ACHN (cell line): ENCODE measurements at places on chromosomes 11 and 22.

- no peak for DNase-seq
Measured at GRCh38 chr11:61007383-61007955, 36.0 kb downstream of the CD6 start.

DNA sequence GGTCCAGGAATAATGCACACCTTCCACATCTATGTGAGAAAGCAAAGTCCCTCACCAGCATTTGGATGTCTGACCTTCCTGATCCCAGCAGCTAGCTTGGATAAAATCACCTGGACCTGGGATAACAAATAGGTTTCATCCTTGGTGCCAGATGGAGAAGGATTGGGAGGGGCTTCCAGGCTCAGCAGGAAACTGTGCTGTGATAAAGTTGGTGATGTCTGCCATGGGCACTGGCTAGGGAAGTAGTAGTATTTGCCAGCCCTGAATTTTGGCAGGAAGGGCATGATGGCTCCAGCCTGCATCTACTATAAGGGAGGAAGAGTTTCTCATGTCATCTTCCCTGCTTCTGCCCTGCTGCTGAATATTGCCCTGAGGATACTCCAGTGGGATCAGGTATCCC lies 37.5 kb downstream of the C11orf91 start:
- no peak for DNase-seq

DNA sequence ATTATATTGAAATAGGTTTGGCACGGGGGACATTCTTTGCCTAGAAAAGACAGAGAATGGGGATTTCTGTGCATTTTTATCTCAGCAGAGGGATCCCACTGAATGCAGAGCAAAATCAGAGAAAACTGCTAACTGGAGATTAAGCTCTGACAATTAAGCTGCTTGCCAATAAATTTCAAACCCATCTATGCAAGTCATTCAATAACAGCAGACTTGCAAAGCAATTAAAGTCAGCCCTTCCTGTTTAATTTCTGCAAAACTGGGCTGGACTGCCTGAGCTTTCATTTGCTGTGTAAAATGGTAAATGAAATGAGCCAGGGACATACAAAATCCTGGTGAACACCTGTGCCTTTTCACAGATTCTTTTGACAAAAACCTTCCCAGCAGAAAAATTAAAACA lies 1273.9 kb upstream of the CNTN5 start:
- DNase-seq: no peak

- DNase-seq: no peak
Measured at GRCh38 chr11:14973621-14974514, 1.7 kb upstream of the CALCA start.

DNA sequence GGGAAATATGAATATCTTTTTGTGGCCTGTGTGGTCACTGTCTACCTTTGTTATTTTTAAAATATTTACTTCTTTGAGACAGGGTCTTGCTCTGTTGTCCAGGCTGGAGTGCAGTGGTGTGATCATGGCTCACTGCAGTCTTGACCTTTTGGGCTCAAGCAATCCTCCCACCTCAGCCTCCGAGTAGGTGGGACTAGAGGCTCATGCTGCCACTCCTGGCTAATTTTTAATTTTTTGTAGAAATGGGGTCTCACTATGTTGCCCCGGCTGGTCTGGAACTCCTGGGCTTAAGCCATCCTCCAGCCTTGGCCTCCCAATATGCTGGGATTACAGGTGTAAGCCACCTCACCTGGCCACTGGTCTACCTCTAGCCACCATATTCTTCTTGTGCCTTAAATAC lies 3.5 kb upstream of the EIF3D start:
- DNase-seq: no peak

- no peak for DNase-seq
Measured at GRCh38 chr11:75873417-75874221, 58.6 kb downstream of the UVRAG start.

- DNase-seq: no peak
Measured at GRCh38 chr22:48744967-48745841, 1082.5 kb downstream of the BRD1 start.
